Activated naive CD8-positive, alpha-beta T cell treated with anti-CD3 and anti-CD28 coated beads, Interleukin-2, amount 50 U/mL, for 16 hours (primary cell): ENCODE measurements at places on chromosomes 13 and 19.

- no peak for DNase-seq
Measured at GRCh38 chr19:12886969-12887747, at the start of gene KLF1. KLF1 (minus strand) TSS chr19:12887201; CDS start chr19:12887140, 61 bp downstream.

- no peak for DNase-seq
Measured at GRCh38 chr19:33469171-33470039, 52.2 kb downstream of the PEPD start.

DNA sequence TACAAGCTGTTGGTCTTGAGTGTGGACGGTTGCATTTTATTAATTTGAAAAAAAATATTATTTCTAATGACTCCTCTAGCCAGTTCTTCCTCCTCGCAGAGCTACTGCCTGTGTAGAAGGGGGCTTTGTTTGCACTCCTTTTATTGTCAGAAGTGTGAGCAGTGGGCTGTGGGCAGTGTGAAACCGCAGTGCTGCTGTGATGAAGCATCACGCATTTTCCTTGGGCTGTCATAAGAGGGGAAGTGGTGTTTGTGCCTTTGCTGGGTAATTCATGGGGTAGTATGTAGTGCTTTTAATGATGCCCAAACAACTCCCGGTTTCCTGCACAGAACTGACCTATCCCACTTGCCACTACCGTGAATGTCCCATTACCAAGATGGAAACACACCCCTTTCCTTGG lies 357.3 kb downstream of the ZNF536 start:
- no peak for DNase-seq

GRCh38 chr19:36488118-36488845 lies 1.1 kb downstream of the ZNF566 start:
- no peak for DNase-seq

DNA sequence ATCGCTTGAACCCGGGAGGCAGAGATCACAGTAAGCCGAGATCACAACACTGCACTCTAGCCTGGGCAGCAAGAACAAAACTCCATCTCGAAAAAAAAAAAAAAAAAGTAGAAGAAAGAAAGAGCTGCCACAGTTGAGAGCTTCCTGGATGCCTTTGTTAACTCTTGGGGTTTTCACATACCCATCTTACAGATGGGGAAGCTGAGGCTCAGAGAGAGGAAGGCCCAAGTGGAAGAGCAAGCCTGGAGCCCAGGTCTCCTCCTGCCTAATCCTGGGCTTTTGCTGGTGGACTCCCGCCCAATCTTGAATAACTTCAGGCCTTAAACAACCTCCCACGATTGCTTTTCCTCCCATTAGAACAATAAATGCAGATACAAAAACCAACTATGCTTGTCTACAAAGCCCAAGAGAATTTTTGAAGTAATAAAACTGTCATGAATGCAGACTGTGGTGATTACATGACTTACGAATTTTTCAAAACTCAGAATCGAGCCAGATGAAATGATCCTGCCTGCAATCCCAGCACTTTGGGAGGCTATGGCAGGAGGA lies 41.7 kb downstream of the LTBP4 start:
- DNase-seq: no peak

GRCh38 chr19:7395360-7396066 lies 46.8 kb downstream of the ARHGEF18 start:
- no peak for DNase-seq

GRCh38 chr19:38707512-38708114 lies 36.7 kb downstream of the CAPN12 start:
- no peak for DNase-seq
